ENCODE measurements at places on chromosomes 6 and 20. TPM values are rescaled to one million over a fixed set of nuclear protein-coding genes. Genes with fewer than 3 reads are reported as not detected.

DNA sequence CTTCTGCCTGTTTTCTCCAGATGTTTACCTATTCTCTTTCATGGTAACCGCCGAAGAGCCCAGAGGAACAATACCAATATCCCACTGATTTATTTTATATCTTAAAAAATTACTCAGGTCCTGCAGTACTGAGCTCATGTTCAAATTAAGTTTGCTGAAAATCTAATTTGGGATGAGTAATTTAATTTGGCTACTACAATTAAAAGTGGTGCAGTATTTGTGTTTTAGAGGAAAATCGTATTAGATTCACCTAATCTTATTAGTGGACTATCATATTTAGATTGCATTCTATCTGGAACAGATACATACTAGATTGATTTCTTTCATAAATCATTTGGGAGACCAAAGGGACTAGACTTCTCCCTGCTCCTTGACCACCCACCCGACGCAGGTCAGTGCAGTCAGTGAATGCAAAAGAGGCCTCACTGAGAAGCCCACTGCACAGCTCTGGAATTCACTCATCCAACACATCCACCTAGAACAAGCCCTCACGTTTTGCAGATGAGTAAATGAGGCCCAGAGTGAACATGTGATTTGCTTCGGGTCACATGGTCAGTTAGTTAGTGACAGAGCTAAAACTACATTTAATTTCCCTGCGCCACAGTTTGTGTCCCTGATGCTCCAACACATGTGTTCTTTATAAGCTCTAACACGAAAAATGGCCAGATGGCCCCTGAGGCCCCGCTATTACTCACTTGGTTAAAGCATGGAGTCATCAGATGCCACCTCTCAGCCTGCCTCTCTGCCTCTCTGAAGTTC, 101.8 kb downstream of the TRERF1 start:
- no peak for DNase-seq

GRCh38 chr6:104718672-104719071, 141.0 kb downstream of the HACE1 start:
- no peak for DNase-seq

DNA sequence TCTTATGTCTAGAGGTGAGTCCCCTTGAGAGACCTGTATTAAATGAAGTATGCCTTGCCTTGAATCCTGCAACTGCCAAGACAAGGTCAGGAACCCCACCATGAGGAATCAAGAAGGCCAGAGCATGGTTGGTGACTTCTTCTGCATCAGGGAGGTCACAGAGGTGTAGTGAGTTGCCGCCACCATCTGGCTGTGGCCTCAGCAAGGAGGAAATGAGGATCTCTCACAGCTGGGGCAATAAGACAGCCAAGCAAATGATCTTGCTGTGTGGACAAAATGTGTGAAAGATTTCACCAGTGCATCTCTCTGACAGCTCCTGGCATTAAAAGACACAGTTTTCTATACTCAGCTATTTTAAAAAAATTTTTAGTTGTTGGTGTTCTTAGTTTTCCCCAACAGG, 611.0 kb downstream of the DOK5 start:
- no peak for DNase-seq

DNA sequence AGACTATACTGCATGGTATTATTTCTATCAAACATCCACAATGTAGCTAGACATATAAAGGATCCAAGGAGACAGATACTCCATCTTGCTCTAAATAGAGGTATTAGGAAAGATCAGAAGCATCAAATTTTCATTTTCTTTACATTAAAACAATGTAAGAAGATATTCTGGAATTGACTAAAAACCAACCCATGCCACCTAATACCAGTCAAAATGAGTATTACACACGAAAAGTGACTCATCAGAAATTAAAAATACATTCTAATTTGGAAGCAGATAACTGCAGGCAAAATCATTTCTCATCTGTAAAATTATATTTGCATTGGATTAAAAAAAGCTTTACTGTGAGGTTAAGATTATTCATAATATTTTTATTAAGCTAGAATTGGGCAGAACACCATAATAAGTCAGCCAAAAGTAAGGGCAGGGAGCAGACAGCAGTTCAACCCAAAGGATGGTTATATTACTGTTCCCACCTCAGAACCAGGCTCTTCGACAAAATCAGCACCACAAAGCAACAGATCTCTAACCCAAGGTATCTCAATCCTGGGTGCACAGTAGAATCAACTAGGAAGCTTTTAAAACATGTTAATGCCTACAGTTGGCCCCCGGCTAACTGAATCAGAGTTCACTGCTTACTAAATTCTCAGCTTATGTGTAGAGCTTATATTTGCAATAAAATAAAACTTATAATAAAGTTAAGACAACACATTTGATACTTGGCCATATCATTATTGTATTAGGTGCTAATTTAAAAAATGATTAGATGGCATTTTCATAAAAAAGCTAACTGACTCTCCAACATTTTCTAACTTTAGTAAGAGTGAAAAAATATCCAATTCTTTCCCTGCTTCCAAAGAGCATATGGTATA, 35.2 kb downstream of the SAMD3 start:
- DNase-seq = no peak

DNA sequence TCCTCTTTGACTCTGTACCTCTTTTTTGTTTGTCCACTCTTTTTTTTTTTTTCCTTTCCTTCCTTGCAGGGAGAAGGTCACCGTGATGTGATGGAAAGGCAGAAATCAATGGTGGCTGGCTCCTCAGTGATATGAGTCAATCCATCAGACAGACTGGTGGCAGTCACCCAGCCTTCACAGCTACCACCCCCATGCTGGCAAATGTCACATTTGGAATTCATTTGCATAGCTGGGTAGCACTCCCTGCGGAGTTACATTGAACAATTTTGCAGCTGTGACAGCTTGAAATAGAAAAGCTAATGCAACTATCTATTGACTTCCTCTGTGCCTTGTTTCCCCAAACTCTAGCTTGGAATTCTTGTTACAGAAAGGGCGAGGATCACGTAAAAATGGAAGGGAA, 668.4 kb downstream of the C6orf118 start:
- no peak for DNase-seq

KCNK17 gene
- total RNA-seq = not detected

MATN4 gene
- 0.26 TPM for total RNA-seq

DNA sequence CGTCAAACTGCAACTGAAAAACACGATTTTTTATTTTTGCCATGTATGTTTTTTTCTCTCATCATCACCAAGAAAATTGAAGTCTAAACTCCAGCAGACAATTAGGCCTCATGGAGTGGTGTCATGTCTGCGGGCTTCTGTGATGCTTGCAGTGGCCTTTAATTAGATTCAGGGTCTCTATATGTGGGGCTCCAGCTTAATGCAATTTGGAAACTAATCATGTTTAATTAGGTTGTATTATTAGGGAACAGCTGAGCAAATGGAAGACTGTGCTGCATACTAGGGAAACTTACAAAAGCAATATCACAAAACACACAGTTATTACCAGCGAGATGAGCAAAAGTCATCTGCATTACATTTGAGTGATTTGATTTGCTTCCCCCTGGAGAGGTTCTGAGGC, 132.9 kb upstream of the PMEPA1 start:
- DNase-seq = no peak

- peak; percentile 75 for DNase-seq
Observed at GRCh38 chr6:13395272-13396237, 67.2 kb upstream of the TBC1D7 start.

DNA sequence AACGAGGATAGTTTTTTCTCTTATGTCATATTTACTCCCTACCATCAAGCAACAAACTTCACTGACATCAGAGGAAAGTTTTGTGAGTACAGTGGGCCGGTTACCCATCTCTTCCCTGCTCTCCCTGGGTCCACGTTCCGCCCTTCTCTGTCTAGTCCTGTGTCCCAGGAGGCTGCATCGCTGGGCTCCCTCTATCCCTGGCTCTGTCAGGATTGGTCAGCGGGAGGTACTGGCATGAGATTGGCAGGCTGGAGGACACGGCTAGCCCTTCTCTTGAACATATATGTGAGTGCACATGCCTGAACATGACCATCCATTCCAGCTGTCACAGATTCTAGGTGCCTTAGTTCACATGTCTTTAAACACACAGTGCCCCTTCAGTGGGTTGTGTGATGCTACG, 30.3 kb upstream of the TMEM181 start:
- DNase-seq = no peak

DNA sequence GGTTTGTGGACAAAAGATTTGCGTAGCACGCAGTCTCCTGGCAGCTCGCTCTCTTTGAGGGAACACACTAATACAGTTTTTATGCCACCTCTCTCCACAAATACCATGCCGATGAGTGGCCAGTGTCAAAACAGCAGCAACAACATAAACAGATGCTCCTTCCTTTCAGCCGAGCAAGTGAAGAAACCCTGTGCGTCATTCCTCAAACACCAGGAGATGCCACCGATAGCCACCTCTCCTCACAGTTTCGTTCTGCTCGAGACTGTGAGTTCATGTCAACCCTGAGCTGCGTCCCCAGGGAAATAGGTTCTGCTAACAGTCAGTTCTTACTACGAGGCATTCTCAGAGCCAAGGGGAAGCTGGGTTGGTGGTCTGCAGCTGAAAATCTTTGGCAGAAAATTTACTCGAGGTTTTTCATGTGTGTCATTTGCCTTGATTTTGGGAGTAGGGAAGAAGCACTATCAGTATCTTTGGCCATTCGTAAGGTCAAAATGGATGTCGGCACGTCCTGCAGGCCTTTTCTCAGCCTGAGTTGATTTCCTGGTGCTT, 59.9 kb downstream of the EYA2 start:
- DNase-seq = peak; percentile 86

- no peak for DNase-seq
Observed at GRCh38 chr6:9186148-9186547, 750.8 kb upstream of the SLC35B3 start.

DSP gene
- total RNA-seq = 394 TPM

CDYL gene
- total RNA-seq = 46.1 TPM

- peak; percentile 14 for DNase-seq
Observed at GRCh38 chr6:49856282-49856681, 10.1 kb downstream of the CRISP1 start.

DNA sequence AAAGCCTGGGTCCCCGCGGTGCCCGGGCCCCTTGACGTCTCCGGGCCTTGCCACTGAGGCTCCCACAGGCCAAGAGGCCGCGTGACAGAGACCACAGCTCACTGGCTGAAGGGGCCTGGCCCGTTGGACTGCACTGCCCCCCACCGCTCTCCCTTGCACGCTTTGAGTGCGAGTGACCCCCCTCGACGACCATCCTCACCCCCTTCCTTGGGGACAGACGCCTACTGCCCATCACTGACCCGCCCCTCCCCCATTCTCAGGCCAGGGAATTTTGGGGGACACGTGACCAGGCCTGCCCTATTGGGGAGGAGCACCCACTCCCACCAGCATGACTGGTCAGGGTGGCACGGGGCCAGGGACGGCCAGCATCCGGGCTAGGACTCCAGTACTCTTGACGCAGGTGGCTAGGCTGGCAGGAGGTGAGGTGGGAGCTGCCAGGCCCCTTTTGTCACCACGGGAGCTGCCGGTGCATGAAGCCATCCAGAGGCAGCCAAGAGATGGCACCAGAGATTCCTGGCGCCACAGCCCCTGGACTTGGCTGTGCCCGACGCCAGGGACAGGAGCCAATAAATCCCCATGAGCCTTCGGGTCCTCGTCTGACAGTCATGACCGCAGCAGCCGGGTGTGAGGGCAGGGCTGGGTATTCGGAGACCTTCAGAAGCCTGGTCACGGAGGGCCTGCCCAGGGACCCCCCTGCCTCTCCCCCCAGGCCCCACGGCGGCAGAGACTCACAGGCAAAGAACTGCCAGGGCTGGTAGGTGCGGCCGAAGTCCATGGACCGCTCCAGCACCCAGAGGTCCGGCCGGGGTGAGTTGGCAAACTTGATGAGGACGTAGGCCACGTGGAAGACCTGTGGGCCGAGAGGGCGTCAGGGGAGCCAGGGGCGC, 14.5 kb downstream of the LAMA5 start:
- peak; percentile 55 for DNase-seq

CUL7 gene
- total RNA-seq = 16.9 TPM

DNA sequence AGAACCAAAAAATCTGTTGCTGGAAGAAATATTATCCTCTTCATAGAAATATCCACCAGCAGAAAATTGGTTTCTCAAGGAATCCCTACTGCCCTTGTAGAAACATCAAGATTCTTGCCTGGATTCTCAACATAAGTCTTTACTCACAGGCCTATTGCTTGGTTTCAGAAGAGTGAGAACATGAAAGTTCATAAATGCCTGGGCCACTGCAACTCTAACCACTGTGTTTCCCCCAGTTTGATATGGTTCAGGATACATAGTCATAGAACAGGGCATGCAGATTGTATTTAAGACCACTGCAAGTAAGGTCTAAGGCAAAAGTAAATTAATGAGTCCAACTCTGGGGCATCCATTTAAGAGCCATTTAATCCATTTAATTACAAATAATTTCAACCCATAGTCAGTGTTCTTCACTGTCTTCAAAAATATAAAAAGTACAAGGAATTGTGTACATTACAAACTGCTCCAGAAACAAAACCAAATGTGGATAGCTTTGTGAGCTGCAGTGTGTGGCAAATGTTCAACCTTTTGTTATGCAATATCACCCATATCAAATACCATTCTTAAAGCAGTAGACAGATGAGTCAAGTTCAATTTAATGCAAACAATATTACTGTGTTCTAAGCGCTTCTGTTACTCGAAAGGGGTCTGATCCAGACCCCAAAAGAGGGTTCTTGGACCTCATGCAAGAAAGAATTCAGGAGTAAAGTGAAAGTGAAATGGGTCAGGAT, 83.3 kb downstream of the OPRM1 start:
- peak; percentile 14 for DNase-seq

GRCh38 chr6:24936641-24937317, 1.0 kb upstream of the RIPOR2 start:
- DNase-seq = peak; percentile 55

- DNase-seq = peak; percentile 58
Observed at GRCh38 chr6:18099511-18099910, 23.0 kb downstream of the NHLRC1 start.

PREX1 gene
- under 0.01 TPM for total RNA-seq

GRCh38 chr6:37106982-37107491, 62.9 kb upstream of the PIM1 start:
- no peak for DNase-seq

SPINT3 gene
- not detected for total RNA-seq

- DNase-seq = peak; percentile 67
Observed at GRCh38 chr6:146990821-146991798, 213.1 kb upstream of the STXBP5 start.

- DNase-seq = no peak
Observed at GRCh38 chr20:57450419-57450818, 59.2 kb downstream of the RBM38 start.

MMP24 gene
- not detected for total RNA-seq

GRCh38 chr6:1744543-1744942, 134.8 kb downstream of the FOXC1 start:
- DNase-seq = no peak

DNA sequence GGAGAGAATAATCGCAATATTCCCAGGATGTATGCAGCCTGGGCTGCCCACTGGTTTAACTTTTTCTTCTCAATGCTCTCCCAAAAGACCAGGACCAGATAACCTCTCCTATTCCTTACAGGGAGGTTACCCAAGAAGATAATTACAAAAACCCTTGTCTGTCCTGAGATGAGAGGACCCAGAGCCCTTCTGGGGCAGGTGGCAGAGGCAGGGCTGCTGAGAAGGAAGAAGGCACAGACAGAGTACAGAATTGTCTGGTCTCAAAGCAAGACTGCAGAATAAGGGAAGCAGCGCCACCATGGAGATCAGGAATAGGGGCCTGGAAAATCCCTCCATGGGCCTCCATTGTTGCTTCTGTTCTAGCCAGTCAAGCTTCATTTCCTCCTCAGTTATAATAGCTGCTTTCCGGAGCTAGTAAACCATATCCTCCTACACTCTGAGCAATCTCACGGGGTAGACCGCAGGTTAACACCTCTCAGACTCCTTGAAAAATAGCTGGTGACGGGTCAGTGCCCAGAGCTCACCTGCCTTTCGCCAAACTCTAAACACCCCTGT, 463 bp upstream of the HLA-DMB start:
- no peak for DNase-seq

Measured in bronchial epithelial cell (primary cell).